ENCODE measurements at places on chromosomes 6 and 20.

- DNase-seq: no peak
These were observed 104.1 kb downstream of the THEMIS start for GRCh38 chr6:127796713-127797112.

DNA sequence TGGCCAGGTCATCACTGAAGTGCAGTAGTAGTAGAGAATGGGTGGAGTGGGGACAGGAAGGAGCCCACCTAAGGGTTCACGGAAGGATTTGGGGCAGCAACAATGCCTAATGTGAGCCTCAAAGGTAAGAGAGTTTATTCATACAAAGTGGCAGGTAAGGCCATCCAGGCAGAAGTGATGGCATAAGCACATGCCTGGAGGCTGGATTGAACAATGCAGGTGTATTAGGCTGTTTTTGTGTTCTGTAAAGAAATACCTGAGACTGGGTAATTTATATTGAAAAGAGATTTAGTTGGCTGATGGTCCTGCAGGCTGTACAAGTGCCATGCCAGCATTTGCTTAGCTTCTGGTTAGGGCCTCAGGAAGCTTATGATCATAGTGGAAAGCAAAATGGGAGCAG, 48.3 kb downstream of the CLIC5 start:
- no peak for DNase-seq

DNA sequence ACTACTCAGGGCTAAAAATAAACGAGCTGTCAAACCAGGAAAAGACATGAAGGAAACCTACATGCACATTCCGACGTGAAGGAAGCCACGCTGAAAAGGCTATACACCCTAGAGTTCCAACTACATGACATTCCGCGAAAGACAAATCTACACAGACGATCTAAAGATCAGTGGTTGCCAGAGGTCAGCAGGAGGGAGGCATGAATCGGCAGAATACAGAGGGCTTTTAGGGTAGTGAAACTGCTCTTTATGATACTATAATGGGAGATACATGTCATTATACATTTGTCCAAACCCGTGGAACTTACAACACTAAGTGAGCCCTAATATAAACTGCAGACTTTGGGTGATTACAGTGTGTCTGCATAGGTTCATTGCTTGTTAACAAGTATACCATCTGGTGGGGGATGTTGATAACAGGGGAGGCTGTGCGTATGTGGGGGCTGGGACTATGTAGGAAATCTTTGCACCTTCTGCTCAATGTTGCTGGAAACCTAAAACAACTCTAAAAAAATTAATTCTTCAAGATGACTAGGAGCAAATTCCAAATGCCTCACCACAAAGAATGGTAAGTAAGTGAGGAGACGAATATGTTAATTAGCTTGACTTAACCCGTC, 132.2 kb upstream of the CDH4 start:
- DNase-seq: no peak

- DNase-seq: no peak
These were observed 28.2 kb downstream of the POPDC3 start for GRCh38 chr6:105151644-105152043.

DNA sequence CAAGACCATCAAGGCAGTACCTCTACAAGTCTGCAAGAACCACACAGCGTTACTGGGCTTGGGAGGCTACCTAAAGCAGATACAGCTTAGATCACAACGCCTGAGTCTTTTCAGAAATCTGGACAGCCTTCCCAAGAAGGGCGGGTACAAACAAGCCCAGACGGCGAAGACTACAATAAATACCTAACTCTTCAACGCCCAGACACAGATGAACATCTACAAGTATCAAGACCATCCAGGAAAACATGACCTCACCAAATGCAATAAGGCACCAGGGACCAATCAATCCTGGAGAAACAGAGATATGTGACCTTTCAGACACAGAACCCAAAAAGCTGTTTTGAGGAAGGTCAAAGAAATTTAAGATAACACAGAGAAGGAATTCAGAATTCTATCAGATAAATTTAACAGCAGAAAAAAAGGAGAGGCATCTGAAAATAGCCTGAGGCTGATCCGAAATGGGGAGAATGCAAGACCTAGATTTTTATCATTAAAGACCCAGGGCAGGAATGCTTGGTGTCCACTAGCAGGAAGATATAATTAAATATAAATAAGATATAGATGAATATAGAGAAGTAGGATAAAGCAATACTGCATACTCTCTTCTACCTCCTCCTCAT, 131.7 kb upstream of the COL21A1 start:
- DNase-seq: no peak

DNA sequence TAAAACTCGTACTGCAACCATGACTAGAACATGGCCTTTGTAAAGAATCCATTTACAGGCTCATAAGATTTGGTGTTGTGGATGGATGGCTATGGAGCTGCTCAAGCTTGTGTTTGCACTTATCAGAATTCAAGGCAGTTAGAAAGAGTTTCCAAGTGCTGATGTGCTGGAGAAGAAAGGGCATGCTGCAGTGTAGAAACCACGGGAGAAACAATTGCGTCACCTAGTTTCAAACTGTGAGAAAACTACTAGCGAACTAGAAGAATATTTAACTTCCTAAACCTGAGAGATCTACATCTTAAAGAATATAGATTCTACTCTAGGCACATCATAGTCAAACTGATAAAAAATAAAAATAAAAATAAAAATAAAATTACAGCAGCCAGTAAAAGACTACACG, 116.2 kb downstream of the SGK1 start:
- no peak for DNase-seq

DNA sequence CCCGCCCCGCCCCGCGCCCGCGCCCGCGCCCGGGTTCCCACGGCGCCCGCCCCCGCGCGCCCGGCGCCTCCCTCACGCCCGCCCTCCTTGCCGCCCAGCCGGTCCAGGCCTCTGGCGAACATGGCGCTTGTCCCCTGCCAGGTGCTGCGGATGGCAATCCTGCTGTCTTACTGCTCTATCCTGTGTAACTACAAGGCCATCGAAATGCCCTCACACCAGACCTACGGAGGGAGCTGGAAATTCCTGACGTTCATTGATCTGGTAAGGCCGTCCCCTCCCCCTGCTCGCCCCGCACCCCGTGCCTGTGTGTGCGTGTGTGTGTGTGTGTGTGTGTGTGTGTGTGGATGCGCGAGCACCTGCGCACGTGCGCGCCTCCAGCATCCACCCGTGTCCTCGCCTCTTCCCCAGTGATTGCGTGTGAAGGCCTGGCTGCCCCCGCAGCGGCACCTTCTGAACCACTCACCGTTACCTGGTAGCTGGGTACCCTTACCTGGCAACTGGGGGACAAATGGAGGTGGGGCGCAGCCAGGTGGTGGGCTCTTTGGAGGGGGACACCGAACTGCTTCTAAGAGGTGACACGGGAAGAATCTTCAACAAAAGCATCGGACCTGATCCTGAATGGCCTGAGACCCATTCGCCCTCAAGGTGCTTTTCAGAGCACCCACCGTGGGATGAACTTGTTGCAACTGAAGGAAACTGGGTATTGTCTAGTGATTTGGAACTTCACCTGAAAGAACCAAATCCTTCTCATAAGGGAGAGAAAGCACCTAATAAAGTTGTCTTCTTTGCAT, at the start of gene AIG1:
AIG1 (plus strand) TSS at position 84 of the 791 bp plus-strand sequence; CDS start at position 121, 37 bp downstream.
- no peak for DNase-seq

- no peak for DNase-seq
These were observed 414 bp downstream of the TGM2 start for GRCh38 chr20:38164624-38165088.

DNA sequence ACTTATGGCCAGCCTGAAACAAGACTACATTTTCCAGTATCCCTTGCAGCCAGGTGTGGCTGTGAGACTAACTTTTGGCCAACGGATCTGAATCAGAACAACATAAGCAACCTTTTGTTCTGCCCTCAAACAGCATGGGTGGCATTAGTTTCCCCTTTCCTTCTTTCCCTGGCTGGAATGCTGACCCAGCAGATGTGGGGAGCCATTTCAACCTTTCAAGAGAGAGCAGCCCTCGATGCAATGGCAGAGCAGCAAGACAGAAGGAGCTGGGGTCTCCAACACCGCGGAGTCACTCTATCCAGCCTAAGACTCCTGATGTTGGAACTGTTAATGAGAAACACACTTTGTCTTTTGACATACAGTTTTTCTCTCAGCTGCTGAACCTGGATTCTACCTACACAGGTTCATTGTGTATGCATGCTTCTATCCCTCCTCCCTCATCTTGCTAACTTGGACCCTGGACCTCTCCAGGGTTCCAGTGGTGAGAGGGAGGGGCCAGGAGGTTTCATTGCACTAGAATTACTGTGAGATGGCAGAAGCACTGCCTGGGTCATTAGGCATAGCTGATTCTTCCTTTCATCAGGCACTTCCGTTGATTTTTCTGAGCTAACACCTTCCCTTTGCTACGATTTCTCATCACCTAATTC, 28.8 kb upstream of the DDR1 start:
- DNase-seq: no peak
